ENCODE measurements at places on chromosomes 6 and 20. TPM values are rescaled to one million over a fixed set of nuclear protein-coding genes. Genes with fewer than 3 reads are reported as not detected.

The CDH26 gene
- total RNA-seq, result 0.22 TPM

The SCGN gene
- total RNA-seq, result not detected

GRCh38 chr20:50493881-50494253 is 16.3 kb upstream of the PTPN1 start:
- DNase-seq, result no peak

The DCBLD1 gene
- 5.6 TPM for total RNA-seq

GRCh38 chr6:43246301-43247113 is 3.2 kb downstream of the TTBK1 start:
- peak; percentile 21 for DNase-seq

The HCRTR2 gene
- total RNA-seq, result not detected

The CDK5RAP1 gene
- 34.9 TPM for total RNA-seq

GRCh38 chr20:58655328-58656107 is 4.4 kb downstream of the STX16 start:
- DNase-seq, result no peak

DNA sequence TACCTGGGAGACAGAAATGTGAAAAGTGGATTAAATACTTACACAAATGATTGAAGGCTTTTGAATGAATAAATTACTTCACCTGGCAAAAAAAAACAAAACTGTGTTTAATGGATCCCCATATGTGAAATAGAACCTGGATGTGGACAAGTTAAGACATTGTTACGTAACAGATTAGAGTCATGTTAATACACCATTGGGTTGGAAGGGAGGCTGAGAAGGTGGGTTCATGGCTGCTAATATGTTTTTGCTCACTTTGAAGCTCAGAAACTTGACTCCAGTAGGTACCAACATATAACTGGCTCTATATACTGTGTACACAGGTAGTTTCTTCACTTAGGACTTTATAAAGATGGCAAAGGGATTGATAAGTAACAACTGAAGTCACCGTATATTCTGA is 21.4 kb upstream of the TENT5A start:
- DNase-seq, result no peak

GRCh38 chr20:62725596-62726268 is 17.1 kb downstream of the NTSR1 start:
- DNase-seq, result no peak

DNA sequence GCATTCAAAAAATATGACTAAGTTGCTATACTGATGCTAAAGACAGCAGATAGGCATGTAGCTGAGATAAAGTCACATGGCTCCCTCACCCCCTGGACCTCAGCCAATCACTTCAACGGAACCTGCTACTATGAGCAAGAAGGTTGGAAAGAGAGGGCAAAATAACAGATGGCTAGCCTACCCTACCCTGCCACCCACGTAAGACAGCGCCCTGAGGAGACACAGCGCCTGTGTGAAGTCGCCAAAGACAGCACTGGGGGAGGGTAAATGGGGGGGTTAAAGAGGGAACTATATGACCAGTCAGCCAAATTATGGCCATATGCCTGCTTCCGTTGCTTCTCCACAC is 163.2 kb downstream of the RALGAPA2 start:
- no peak for DNase-seq

The MEP1A gene
- total RNA-seq, result not detected

DNA sequence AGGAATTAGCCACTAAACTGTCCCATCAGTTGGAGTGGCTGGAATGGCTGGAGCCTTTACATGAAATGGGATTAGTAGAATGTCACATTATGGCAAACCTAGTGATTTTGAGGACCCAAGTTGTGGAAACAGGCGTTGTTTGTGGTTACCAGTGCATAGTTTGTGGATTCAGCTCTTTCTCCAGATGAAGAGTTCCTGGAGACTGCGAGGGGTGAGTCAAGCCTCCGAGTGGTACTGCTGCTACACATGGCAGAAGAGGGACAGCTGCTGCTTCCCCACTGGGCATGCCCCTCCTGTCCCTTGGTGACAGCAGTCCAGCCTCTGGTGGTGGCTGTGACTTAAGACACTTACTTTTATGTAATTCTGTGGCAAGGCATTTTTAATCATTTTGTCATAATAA is 94.2 kb upstream of the SCP2D1 start:
- DNase-seq, result no peak

DNA sequence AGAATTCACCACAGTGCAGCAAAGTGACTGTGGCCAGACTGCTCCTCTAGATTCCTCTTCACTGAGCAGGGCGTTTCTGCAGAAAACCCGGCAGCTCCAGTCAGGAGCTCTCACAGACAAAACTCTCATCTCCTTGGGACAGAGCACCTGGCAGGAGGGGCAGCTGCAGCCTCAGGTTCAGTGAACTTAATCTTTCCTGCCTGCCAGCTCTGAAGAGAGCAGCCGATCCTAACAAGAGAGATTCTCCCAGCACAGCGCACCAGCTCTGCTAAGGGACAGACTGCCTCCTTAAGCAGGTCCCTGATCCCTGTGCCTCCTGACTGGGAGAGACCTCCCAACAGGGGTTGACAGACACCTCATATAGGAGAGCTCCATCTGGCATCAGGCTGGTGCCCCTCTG is 1065.5 kb downstream of the GRIK2 start:
- DNase-seq, result no peak

GRCh38 chr6:148565321-148565926 is 181.4 kb upstream of the UST start:
- no peak for DNase-seq

- no peak for DNase-seq
These were observed 105.5 kb downstream of the PTPRK start for GRCh38 chr6:128414943-128415342.

DNA sequence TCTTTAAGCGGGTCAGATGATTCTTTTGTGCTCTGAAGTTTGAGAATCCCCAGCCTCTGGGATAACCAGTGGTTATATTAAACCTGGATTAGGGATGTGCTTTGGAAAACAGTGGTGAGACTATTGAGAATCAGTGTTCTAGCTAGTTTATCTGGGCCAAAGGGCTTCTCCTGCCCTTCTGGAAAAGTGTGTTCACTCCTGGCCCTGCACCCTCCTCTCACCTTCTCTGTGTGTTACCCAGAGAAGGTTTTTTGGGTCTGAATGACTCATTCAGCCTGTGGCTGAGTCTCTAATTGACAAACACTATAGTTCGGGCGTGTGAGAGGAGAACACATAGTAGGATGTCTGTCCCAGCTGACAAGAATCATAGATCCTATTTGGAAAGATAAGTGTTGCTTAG is 66.7 kb downstream of the LRRC1 start:
- DNase-seq, result no peak

GRCh38 chr6:157200611-157201010 is 122.7 kb downstream of the TMEM242 start:
- no peak for DNase-seq

DNA sequence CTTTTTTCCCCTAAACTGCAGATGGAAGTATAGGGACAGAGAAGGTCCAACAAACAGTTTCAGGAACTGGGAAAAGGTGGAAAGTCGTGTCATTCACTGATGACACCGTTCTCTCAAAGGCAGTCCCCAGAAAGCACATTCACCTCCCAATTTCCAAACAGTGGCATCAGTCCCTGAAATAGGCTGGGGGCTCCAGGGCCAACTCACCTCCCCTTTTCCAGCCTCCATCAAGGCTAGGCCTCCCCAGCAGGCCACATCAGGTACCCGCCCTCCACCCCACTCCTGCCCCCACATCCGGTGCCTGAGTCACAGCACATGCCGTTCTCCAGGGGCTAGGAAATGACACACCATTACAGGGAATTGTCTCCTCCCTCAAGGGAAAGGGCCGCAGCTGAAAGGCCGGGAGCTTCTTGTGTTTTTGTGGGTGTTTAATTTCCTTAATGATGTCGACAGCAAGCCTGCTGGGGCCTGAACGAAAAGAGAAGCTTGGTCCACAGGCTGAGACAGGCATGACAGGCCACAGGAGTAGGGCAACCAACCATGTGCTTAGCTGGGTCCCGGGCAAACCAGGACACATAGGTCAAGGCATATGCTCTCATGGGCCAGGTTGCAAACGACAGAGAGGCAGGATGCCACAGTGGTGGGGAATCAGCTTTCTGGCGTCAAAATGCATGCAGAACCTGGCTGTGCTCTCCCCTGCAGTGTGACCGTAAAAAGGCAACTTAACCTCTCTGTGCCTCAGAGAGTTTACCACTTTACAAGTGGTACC is 39.2 kb downstream of the ZMYND8 start:
- DNase-seq, result peak; percentile 40

GRCh38 chr20:25009218-25010145 is 16.9 kb upstream of the APMAP start:
- DNase-seq, result no peak

- no peak for DNase-seq
These were observed 23.6 kb upstream of the NKAIN2 start for GRCh38 chr6:123780021-123780420.

DNA sequence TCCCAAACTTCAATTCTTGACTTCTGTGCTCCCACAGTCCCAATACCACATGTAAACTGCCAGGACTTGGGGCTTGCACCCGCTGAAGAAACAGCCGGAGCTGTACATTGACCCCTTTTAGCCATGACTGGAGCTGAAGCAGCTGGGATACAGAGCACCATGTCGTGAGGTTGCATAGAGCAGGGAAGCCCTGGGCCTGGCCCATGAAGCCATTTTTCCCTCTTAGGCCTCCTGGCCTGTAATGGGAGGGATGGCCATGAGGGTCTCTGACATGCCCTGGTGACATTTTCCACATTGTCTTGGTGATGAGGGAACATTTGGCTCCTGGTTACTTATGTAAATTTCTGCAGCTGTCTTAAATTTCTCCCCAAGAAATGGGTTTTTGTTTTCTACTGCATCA is 9.8 kb downstream of the RHAG start:
- no peak for DNase-seq

DNA sequence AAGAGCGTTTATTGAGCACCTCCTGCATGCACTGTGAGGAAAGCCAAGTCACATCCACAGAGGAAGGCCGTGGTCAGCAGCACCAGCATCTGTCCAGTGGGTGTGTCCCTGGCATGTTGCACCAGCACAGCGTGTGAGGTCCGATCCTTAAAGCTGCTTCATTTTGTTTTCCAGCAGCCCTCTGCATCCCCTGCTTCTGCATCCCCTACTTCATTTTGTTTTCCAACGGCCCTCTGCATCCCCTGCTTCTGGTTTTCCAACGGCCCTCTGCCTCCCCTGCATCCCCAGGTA is 147.8 kb downstream of the SYCP2 start:
- DNase-seq, result no peak

- no peak for DNase-seq
These were observed 63.4 kb downstream of the DST start for GRCh38 chr6:56579155-56579851.

- no peak for DNase-seq
These were observed 73.7 kb downstream of the SYNDIG1 start for GRCh38 chr20:24543168-24543567.

DNA sequence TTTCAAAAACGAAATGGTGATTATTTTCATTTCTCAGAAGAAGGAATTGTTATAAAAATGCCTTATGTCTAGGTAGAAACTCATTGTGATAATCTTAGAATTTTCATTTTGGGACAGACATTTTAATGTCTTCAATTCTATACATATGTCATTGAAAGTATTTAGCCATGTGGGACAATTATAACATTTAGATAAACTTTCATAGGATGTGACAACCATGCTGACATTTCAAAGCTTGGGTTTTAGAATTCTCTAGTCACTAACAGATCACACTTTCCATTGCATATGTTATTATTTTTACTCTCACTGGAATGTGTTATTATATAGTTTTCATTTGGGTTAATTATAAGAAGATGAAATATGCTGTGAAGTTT is 4.9 kb downstream of the TAGAP start:
- no peak for DNase-seq

The TAGAP gene
- not detected for total RNA-seq

- no peak for DNase-seq
These were observed 658 bp downstream of the HTR1B start for GRCh38 chr6:77462359-77463307.

DNA sequence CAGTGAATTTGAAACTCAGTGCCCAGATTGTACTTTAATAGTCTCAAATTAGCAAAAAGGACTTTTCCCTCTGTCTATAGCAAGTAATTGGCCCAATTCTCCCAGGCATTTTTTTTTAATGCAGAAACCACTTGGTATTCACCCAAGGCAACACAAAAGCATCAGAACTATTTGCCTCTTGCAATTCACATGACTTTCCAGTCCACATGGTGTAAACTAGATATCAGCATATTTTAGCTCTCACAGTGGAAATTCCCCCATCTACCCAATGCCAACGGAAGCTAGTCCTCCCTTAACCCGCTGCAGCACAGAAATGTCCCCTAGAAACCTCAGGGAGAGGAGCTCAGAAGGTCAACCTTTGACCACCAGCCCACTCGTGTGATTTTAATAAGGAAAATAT is 103.4 kb upstream of the CDYL start:
- DNase-seq, result no peak

DNA sequence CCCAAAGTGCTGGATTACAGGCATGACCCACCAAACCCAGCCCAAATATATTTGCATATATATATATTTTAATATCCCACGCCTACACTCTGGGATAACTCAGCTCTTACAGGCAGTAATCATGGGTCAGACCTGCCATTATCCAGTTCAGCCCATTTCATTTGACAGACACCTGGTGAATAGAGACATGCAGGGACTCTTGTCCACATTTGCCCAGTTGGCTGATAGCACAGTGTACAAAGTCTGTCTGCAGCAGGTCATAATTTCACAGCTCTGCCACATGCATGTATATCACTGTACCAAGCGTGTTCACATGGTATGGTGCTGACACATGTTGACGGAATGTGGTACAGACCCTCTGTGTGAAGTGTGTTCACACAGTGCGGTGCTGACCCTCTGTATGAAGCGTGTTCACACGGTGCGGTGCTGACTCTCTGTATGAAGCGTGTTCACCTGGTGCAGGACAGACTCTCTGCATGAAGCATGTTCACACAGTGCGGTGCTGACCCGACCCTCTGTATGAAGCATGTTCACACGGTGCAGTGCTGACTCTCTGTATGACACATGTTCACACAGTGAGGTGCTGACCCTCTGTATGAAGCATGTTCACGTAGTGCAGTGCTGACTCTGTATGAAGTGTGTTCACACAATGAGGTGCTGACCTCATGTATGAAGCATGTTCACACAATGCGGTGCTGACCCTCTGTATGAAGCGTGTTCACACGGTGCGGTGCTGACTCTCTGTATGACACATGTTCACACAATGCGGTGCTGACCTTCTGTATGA is 10.3 kb upstream of the SERPINB1 start:
- DNase-seq, result no peak

The BHLHE23 gene
- total RNA-seq, result not detected
